ENCODE measurements at places on chromosomes 6 and 20.

GRCh38 chr6:2266031-2266795, 20.8 kb upstream of the GMDS start:
- no peak for DNase-seq

- no peak for DNase-seq
Observed at GRCh38 chr6:81937296-81937937, 184.9 kb upstream of the TENT5A start.

DNA sequence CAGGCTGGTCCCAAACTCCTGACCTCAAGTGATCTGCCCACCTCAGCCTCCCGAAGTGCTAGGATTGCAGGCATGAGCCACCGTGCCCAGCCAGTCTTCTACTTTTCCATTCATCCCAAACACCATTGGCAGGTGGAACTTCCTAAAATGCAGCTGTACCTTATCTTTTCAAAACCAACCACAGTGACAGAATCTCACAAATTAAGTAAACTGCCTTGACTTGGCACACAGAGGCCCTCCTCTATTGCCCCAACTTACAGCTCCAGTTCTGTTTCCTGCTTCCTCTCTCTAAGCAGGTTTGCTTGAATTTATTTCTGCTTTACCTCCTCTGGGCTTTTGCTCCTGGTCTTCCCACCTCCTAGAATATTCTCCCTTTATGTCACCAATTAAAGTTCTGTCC, 7.6 kb downstream of the MYB start:
- no peak for DNase-seq

DNA sequence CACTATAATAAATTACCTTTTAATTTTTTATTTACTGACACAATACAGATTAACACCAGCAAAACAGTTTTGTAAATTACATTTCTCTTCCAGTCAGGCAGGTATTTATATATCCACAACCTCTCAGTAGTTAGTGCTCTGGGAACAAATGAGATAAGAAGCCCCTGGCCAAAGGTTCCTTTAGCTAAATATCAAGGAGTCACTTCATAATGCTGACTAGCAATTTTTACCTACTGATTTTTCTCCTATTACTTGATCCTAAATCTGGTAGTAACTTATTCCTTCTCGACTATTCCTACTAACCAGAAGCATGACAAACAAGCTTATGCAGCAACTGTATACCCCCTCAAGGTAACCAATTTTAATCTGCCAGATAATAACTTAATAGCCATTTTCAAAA, 46.3 kb downstream of the SEC63 start:
- DNase-seq = no peak

DNA sequence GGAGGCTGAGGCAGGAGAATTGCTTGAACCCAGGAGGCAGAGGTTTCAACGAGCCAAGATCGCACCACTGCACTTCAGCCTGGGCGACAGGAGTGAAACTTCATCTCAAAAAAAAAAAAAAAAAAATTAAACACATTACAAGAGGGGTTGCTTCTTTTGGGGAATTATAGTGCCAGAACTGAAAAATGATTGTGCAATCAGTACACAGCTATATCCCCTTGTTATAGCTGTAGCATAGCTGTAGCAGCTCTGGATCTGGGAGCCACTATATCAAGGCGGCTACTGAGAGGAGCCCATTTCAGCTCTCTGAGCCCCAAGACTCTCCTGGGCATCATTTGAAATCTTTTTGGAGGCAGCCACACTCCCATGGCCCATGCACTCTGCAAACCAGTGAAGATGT, 334.3 kb downstream of the TFAP2A start:
- DNase-seq = no peak

GRCh38 chr6:145199961-145200360, 535.4 kb downstream of the EPM2A start:
- peak; percentile 36 for DNase-seq

- no peak for DNase-seq
Observed at GRCh38 chr6:107284805-107285204, 169.5 kb upstream of the BEND3 start.

DNA sequence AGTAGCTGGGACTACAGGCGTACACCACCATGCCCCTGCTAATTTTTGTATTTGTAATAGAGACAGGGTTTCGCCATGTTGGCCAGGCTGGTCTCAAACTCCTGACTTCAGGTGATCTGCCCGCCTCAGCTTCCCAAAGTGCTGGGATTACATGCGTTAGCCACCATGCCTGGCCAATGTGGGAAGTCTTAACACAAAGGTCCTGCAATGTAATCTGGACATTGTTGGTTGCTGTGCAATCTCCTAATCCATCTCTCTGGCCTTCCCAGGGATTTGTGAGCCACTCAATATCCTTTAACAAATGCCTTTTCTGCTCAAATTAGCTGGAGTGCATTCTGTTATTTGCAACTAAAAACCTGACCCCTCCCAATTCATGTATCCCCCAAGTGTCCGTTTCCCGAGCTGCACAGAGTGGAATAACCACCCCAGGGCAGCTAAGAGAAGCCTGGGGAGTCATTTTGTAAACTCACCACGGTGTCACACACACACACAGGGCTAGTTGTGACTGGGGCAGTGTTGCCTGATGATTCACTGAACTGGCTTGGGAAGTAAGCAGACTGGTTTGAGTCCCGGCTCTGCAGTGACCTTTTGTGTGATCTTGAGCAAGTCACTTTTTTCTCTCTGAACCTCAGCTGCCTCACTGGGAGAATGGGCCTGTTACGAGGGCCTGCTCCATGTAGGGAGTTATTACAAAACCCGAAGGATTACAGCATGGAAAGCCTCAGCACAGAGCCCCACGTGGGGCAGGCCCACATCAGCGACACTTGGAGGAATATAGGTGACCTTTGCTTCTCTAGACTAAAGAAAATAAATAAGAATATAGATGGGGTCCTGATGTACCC, 152.3 kb downstream of the ZMYND8 start:
- DNase-seq = no peak

DNA sequence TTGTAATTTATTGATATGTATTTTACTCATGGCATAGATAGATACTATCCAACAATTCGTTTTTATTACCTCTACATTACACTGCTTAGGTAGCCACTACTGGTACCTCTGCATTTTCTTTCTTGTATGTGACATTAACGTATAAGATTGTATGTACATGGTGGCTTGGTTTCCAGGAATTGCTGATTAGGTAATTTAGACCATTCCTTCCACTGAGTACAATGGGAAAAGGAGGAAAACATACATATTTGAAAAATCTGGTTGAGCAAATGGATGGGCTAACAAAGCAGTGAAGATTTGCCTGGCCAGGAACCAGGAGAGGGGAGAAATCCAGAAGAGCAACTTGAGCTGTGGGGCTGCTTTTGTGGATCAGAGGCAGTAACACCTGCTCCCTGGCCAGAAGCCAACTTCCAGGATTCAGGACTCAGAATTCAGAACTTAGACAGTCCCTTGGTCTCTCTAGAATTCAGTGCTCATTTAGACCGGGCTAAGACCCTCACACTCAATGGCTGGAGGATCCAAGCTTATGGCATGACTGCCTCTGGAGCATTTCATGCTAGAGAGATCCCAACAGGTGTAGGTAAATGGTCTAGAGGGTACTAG, 17.9 kb upstream of the MICB start:
- DNase-seq = peak; percentile 19

GRCh38 chr20:41225091-41225490, 87.7 kb downstream of the PLCG1 start:
- DNase-seq = no peak

GRCh38 chr20:953742-954141, 37.6 kb upstream of the ANGPT4 start:
- DNase-seq = no peak

- peak; percentile 13 for DNase-seq
Observed at GRCh38 chr6:153032255-153032882, 29.9 kb upstream of the MTRF1L start.

GRCh38 chr6:105997482-105997881, 88.7 kb upstream of the PRDM1 start:
- no peak for DNase-seq

GRCh38 chr6:24872779-24873178, 63.0 kb downstream of the RIPOR2 start:
- DNase-seq = no peak

GRCh38 chr6:40782355-40782754, 195.2 kb upstream of the LRFN2 start:
- no peak for DNase-seq

- no peak for DNase-seq
Observed at GRCh38 chr6:35677456-35677855, 11.3 kb downstream of the FKBP5 start.

GRCh38 chr6:149454346-149454848, 30.4 kb downstream of the ZC3H12D start:
- no peak for DNase-seq

GRCh38 chr6:112579601-112580000, 232.5 kb downstream of the RFPL4B start:
- DNase-seq = no peak

GRCh38 chr6:84284428-84285049, 57.1 kb upstream of the CEP162 start:
- DNase-seq = no peak

DNA sequence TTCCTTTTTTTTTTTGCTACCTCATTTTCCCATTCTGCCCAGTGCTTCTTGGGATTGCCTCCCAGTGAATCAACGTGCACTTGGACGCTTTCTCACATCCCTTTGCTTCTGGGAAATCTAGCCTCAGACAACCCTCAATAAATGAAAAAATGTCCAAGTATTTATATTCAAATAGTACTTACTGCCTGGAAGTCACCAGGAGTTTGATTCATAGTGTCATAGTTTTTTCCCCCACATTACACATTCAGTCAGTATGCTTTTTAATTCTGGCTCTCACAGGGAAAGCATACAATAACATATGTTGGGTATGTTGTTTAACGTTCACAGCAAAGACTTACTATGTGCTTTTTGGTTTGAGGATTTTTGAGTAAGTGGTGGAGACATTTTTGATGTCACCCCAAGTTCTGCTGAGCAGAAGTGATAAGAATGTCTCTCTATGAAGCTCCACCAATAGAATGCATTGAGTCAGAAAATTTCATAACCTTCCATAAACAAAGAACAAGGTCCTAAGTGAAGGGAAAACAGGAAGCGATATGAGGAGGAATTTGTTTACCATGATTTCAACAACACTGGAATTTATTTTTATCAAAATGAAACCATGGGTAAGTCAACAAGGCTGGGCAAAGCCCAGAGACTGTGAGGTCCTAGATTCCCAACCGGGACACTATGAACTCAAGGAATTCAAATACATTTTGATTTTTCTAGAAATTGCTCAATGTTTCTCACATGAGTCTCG, 301.2 kb upstream of the BMP2 start:
- no peak for DNase-seq

DNA sequence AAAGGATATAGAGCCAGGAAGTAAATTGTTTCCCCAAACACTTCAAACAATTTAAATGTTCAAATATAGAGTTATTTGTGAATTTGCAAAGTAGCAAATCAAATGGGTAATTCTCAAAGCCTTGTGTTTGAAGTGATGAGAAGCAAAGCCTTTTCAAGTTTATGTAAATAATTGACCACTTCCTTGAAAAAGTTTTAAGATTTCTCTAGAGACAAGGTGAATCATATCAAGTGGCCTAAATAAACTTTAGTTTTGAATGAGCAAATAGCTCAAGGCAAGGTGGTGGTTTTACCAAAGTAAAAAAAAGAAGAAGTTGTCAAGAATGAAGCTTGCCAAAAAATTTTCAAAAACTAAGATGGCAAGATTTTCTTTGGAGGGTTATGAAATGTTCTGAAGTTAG, 42.6 kb upstream of the IFNGR1 start:
- no peak for DNase-seq

DNA sequence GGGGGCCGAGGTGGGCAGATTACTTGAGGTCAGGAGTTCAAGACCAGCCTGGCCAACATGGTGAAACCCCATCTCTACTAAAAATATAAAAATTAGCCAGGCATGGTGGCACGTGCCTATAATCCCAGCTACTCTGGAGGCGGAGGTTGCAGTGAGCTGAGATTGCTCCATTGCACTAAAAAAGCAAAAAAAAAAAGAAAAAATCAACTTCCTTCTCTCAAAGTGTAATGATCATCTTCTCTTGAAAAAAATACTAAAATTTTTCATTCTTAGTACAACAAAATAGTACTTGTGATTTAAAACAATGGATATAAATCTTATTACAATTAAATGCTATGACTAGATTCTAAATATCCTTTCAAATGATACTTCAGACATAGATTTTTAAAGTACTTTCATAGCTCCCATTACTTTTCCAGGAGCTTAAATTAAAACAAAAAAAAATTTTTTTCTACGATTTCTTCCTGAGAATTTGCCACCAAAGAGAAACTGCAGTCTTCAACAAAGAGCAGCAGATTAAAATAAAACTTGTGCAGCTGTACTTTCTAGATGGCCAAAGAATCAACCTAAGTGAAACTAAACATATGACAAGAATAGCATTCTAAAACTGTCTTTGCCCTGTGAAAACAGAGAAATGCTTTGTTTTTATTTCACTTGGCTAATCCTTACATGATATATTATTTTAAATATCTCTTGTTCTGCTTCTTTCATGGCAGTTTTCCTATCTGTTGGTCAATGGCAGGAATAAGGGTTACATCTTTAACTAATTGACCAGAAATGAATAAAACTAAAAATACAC, 75.2 kb downstream of the MAP3K5 start:
- DNase-seq = no peak

GRCh38 chr6:12354499-12354898, 64.3 kb downstream of the EDN1 start:
- no peak for DNase-seq

DNA sequence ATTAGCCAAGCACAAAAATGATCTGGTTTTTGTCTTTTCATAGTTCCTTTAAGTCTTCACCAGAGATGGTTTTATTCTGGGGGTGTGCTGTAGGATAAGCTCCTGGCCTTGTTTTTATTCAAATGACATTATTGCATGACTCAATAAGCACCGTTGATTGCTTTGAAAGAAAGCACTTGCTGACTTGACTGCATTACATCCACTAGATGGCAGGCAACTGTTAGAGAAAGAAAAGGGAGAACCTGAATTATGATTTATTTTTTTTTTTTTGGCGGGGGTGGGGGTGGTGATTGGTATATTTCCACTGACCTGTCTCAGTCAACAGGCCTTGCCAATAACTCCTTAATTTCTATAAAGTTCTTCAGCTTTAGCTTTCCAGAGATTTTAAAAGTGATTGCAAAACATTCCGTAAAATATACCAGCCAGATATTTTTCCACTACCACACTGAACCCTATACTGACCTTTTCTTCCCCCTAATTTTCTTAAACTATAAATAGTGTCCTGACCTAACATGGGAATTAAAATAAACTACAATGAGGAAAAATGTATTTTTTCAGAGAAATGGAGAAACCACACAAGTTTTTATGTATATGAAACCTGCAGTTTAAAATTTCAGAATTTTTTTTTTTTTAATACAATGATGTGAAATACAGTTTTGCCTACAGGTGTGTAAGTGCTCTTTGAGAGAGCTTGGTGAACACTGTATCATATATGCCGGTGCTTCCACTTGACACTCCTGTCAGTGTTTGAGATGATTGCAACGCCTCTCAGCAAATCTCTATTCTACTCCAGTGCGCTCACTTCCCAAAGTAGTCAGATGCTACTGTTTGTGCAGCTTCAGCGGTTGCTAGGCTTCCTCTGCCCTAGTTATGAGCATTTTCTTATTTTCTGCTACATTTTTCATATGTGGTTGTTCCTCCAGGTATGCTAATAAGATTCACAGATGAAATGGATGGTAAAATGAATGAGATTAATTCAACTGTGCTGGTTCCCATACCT, 274.3 kb downstream of the CD109 start:
- peak; percentile 13 for DNase-seq

Measured in NCI-H345 (cell line).